Activated CD4-positive, CD25-positive, alpha-beta regulatory T cell (primary cell): ENCODE measurements at places on chromosomes 11 and 22.

DNA sequence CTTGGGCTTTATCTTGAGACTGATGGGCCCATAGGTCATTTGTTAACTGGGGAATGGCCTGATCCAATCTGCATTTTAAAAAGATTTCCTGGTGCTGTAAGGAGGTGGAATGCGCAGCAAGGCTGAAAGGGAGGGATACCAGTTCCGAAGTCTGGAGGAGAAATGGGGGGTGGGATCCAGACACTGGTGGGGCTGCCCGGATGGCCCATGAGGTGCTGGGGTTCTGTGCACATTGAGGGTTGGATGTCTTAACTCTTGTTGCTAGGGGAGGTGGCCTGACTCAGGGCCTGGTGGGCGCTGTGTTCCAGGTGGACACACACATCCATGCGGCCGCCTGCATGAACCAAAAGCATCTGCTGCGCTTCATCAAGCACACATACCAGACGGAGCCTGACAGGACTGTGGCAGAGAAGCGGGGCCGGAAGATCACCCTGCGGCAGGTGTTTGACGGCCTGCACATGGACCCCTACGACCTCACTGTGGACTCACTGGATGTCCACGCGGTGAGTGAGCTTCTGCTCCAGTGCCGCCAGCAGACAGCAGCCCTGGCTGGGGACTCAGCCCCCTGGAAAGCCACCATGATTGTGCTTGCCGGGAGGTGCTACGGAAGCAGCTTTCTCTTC is 38.1 kb downstream of the AMPD3 start:
- DNase-seq = no peak

GRCh38 chr22:24063986-24064385 is 52.9 kb downstream of the CABIN1 start:
- DNase-seq = no peak

GRCh38 chr11:813456-814096 is 3.8 kb downstream of the RPLP2 start:
- DNase-seq = no peak

- DNase-seq = no peak
Measured at GRCh38 chr11:66330931-66331330, 5.3 kb downstream of the RIN1 start.

DNA sequence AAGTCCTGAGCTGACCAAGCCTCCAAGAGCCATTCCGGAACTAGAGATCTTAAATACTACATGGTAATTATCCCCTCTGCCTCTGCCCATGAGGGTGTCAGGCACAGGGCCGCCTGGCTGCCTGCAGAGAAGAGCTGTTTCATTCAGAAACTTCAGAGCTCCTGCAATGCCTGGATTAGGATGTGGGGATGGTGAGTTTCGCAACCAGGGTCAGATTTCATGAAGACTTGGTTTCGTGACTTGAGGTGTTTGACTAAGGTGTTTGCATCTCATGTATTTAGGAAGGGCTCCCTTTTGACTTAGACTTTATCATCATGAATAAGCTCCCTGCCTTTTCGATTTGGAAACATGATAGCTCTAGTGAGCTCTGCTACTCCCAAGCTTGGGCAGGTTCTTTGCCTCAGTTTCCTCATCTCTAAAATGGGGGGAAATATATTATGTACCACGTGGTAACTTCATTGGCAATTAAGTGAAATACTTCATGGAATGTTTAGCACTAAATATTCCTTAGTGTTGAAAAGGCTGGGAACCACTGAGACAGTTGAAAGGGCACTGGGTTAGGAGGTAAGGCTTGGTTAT is 9.1 kb downstream of the TIMP3 start:
- DNase-seq = no peak

- DNase-seq = peak; percentile 58
Measured at GRCh38 chr11:121464352-121464946, 11.7 kb upstream of the SORL1-AS1 start.

- no peak for DNase-seq
Measured at GRCh38 chr22:26817926-26818325, 160.5 kb downstream of the MIAT start.

GRCh38 chr22:45962756-45963324 is 14.1 kb downstream of the WNT7B start:
- DNase-seq = no peak

- no peak for DNase-seq
Measured at GRCh38 chr22:43483266-43483665, 71.5 kb downstream of the MPPED1 start.

DNA sequence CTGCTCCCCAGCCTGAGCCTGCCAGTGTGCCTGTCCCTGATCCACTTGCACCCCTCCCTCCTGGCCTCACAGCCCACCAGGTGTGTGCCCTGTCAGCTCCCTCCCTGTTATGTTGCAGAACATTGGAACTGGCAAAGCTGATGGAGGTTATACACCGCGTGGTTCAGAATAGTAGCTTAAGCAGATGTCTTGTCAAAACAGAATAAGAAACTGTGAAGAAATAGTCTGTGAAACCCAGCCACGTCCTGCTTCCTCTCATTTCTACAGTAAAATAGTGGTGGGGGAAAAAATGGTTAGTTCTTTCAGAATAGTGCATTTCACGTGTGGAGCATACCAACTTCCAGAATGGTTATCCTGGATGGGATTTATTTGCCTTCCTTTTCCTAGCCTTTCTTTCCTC is 161.2 kb upstream of the NAV2 start:
- no peak for DNase-seq

DNA sequence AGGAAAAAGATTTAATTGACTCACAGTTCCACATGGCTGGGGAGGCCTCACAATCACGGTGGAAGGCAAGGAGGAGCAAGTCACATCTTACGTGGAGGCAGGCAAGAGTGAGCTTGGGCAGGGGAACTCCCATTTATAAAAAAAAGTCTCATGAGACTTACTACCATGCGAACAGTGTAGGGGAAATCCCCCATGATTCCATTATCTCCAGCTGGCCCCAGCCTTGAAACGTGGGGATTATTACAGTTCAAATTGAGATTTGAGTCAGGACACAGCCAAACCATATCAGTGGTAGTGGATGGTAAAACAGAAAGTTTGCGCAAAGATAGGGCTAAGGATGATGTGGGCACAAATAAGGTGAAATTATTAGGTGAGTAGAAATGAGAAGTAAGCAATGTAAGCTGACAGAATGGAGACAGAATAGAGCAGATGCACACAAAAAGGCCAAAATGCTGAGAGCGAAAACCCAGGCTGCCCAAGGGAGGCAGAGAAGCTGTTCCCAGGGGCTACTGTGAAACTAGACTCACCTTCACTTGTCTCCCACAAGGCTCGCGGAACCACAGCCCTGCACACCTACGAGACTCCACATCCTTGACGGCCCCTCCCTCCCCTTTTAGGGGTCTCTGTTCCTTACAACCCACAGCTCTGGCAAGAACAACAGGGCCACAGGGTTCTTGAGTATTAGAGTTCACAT is 377.6 kb downstream of the CADM1 start:
- DNase-seq = no peak

- DNase-seq = peak; percentile 24
Measured at GRCh38 chr11:133947321-133947756, 9.4 kb downstream of the IGSF9B start.

GRCh38 chr11:128269466-128269865 is 317.9 kb downstream of the ETS1 start:
- DNase-seq = no peak

GRCh38 chr11:99670067-99670676 is 649.4 kb downstream of the CNTN5 start:
- DNase-seq = no peak

DNA sequence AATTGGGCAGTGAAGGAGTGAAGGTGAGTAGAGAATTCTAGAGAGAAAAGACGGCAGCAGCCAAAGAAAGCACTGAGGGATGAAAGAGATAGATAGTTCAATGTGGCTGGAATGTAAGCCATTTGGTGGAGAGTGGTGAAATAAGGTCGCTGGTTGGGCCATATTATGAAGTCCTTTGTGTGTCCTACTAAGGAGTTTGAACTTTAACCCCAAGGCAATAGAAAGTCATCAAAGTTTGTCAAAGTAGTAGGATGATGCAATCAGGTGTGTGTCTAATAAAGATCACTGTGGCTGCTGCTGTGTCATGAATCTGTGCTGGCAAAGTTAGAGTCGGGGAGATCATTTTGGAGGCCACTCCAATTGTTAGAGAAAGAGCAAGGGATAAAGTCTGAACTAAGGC is 18.7 kb downstream of the RNF121 start:
- DNase-seq = no peak

DNA sequence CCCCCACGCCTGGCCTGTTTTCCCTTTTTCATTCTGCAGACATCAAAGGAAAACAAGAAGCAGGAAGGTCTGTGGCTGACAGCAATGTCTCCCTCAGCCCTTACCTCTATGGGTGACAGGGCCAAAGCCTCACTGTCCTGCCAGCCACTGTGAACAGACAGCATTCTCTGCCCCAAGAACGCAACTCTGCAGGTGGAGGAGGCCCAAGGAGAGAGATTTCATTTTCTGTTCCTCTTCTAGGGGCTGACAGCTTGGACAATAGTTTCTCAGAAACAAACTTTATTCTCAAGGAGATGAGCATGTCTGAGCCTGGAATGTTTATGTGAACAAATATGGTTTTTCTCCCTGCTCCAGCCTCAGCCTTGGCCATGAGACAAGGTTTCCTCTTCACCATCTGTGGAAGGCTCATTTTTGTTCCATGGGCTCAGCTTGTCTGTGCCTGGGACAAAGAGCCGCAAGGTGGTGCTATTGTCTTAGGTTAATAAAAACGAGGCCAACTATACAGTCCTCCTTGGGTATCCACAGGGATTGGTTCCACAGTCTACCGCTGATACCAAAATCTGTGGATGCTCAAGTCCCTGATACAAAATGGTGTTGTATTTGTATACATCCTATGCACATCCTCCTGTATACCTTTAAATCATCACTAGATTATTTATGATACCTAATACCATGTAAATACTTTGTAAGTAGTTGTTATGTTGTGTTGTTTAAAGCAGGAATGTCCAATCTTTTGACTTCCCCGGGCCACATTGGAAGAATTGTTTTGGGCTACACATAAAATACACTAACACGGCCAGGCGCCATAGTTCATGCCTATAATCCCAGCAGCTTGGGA is 5.8 kb downstream of the PIWIL3 start:
- DNase-seq = no peak

- DNase-seq = no peak
Measured at GRCh38 chr11:78684377-78684776, 109.7 kb upstream of the NARS2 start.

GRCh38 chr11:132114185-132114584 is 743.8 kb downstream of the NTM start:
- DNase-seq = no peak

DNA sequence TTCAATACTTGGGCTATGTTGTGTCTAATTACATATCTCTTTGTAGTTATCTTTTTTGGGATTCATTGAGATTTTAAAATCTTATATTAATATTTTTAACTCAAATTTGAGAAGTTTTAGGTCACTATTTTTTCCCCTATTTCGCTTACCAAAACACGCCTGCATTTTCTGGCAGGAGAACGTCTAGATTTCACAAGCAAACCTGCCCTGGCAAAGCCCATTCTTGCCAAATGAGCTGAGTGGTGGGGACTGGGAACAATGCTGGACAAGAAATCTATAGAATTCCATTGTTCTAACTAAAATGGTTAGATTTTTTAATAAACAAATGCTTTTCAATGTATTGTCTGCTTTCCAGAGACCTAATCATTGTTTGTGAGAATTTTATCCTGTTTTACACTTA is 1283.7 kb upstream of the RAG2 start:
- DNase-seq = no peak

- DNase-seq = no peak
Measured at GRCh38 chr11:72227316-72228228, 3.0 kb downstream of the INPPL1 start.

GRCh38 chr22:45469281-45470073 is 33.2 kb upstream of the FBLN1 start:
- DNase-seq = no peak

GRCh38 chr11:128575174-128575960 is 12.0 kb downstream of the ETS1 start:
- DNase-seq = no peak

DNA sequence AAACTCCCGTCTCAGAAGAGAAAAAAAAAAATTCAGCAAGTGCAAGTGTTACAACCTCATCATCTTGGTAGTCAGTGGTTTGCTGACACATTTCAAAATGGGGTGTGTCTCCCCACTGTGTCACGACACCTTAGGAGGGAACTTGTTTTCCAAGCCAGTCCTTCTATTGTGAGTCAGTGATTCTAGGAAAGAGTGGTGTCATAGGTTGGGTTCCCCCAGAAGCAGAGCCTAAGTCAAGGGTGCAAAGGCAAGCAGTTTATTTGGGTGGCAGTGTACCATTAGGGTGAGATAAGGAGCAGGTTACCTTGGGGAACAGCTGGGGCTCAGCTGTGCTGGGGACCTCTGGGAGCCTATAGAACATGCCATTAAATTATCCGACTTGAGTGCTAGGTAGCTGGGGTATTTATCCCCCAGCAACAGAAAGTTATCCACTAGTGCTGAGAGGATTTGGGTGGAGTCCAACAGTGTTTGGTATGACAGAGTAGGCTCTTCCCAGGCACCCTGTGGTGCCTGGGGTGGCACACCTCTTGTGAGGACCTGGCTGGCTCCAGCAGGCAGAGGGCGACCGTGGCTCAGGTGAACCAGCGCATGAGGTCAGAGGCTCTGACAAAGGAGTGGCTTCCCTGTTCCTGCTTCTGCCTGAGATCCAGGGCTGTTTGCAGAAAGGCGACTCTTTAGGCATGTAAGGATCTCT is 41.7 kb downstream of the KIAA1671 start:
- no peak for DNase-seq

- no peak for DNase-seq
Measured at GRCh38 chr11:20821046-20821445, 151.7 kb downstream of the NELL1 start.
